ENCODE measurements at places on chromosomes 11 and 22. TPM values are rescaled to one million over a fixed set of nuclear protein-coding genes. Genes with fewer than 3 reads are reported as not detected.

DNA sequence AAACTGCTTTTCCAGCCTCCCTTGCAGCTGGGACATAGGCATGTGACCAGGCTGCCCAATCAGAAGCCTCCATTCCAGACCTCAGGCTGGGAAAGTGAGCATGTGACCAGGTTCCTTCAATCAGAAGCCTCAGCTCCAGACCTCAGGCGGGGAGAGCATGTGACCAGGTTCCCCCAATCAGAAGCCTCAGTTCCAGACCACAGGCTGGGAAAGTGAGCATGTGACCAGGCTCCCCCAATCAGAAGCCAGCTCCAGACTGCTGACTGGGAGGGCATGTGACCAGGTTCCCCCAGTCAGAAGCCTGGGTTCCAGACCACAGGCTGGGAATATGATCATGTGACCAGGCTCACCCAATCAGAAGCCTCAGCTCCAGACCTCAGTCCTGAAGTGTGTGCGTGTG is 11.7 kb upstream of the IL2RB start:
- DNase-seq, result no peak

HIRA gene
- 25.3 TPM for total RNA-seq

DNA sequence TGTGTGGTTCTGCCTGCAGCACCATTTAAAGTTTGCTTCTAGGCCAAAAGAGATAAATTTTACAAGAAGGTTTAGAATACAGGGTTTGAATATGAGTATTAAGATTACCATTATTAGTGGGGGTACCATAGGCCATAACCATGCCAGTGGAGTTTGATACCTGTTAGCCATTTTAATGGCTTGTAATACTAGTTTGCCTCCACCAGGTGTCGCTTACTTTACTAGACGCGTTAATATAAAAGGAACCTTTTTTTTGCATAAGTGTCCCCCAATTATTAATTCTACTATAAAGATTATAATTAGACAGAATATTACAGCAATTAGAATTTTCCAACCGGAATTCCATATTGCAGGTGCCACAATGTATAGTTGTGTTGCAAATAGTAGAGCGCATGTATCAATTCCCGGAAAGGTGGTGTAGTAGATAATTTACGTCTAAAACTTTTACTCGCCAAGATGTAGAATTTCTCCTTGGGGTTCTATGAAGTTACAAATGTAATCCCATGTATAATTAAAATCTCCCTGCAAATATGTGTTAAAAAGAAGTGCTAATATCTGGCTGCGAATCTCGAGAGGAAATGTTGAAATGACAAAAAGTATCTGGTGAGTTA is 16.1 kb downstream of the MS4A6E start:
- peak; percentile 4 for DNase-seq

DNA sequence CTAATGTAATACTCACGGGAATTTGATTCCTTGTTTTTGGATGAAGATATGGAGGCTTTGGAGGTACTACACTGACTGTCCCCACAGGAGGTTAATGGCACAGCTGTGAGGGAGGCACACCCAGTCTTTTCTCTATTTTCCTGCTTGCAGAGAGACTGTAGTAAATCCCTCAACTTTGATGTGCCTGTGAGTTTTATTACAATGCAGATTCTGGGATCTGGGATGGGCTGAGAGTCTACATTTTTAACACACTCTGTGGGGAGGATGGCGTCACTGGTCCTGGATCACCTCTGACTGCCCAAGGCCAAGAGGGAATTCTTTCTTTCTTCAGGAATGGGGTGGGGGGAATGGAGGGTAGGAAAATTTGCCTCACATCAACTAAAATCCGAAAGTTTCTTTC is 80.2 kb upstream of the NTM start:
- no peak for DNase-seq

BMAL1 gene
- total RNA-seq, result 10.0 TPM

DNA sequence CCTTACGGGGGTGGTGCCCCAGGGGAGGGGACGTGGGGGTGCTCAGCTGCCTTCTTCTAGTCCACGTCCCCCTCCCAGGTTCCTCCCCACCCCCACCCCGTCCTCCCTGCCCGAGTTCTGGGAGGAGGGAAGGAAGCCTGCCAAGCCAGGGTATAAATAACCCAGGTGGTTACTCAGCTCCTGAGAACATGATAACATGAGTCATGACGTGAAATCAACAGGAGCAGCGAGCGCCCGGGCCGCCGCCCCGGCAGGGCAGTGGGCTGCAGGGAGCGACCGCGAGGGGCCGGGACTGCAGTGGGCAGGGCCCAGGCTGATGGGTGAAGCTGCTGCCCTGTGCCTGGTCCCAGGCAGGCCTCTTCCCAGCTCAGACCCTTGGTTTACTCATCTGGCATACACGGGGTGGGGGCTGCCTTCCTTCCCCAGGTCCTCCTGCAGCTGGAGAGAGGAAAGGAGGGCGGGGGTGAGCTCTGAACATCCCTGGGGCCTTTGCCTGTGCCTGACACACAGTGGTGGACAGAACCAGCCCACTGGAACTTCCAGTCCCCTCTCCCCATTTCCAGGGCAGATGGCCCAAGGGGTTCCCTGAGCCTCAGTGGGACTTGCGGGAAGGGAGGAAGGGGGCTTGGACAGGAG is 8.8 kb upstream of the PDGFB start:
- peak; percentile 37 for DNase-seq

DNA sequence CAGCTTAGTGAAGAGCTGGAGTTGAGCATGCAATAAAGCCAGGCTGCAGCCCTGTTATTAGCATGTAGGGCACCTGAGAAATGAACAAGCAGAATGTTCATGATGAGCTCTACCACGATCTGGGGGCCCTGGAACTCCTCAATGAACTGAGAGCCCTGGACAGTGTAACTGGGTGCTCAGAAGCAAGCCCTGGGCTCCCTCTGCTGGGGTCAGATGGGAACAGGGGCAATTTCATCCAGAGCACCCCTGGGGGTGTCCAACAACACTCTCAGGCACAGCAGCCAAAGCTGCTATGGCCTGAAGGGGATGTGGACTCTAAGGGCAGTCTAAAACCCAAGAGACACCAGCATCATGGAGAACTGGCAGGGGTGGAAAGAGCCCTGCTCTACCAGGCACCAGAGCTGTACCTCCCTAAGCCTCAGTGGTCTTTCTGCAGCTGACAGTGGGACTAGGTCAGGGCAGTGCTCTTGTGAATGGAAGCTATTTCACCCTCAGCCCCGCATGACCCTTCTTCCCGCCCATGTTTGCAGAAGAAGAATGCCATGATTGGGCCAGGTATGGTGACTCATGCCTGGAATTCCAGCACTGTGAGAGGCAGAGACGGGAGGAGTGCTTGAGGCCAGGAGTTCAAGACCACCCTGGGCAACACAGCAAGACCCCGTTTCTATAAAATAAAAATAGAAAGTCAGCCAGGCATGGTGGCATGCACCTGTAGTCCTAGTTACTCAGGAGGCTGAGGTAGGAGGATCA is 28.9 kb downstream of the THOC5 start:
- DNase-seq, result peak; percentile 38

DNA sequence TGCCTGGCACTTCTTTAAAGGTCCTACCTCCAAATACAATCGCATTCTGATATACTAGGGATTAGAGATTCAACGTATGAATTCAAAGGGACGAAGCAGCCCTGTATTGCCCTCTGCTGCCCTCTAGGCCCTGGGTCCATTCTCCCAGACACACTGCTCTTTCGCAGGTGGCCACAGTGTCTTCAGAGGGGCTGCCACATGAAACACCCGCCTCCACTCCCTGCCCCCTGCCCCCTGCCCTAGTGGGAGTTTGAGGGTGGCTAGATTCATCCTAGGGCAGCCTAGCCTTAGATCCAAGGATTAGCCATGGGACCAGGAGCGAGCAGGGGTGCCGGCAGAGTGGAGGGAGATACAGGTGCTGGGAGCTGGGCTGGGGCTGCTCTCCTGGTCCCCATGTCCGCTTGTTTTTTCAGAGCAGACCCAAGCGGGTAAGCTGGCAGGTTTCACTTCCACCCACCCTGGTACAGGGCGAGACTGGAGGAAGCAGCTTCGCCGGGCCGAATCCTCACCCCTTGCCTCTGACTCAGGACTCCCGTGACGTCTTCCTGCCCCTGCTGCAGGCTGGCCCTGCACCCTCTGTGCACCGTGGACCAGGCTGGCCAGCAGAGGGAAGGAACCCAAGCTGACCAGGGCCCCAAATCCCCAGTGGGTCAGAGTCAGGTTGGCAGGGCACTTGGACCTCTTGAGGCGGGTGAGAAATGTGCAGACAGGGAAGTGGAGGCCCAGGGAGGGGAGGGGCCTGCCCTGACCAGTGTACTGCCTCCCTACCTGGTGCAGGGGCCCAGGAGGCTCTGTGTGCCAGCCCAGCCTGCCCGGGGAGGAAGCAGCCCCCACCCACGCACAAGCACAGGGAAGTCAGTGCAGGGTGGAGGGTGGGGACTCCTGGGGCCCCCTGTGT is 28.4 kb upstream of the HMOX1 start:
- DNase-seq, result no peak

Measured in SJCRH30 (cell line).